Fibroblast of villous mesenchyme (primary cell): ENCODE measurements at places on chromosomes 13 and 19.

DNA sequence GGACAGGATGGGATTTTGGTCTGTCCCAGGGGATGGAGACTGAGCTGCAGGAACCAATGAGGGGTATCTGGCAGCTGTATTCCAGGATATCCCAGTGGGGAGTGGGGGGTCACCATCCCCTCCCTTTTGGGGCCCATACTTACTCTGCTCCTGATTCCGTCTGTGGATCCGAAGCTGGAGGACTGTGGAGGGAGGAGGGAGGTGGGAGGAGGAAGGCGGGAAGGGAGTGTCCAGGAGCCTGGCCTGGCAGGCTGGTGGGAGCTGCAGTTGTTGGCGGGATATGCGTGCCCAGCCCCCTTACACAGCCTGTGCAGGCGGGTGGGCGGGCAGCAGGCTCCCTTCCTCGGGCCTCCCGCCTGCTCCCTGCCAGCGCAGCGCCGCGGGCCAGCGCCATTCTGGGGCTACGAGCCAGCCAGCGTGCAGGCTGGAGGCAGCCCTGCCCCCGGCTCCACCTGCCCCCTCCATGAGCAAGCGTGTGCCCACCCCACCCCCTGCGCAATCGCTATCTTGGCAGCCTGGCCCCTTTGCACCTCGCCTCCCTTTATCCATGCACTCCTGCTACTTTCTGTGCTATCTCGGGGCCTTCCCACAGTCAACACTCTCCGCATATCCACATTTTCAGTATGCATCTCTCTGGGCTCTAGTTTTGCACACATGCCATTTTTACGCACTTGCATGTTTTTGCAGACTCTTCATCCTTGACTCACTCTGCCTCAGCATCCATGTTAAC lies 2.8 kb downstream of the MAMSTR start:
- DNase-seq, result peak; percentile 44

- no peak for DNase-seq
Observed at GRCh38 chr19:5319516-5319915, 21.1 kb downstream of the PTPRS start.

DNA sequence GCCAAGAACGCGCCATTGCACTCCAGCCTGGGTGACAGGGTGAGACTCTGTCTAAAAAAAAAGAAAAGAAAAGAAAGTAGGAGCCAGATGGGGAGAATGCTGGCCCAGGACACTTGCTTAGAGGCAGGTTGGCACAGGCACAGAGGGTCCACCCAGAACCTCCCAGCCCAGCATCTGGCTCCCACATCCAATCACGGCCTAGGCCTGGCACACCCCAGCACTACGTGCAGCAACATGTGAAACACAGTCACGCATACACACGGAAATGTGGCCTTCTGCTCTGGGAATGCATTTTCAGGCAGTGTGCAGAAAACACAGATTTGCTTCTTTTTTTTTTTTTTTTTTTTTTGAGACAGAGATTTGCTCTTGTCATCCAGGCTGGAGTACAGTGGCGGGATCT lies 20.9 kb upstream of the FOSB start:
- no peak for DNase-seq

- DNase-seq, result no peak
Observed at GRCh38 chr19:29514525-29515232, 11.1 kb upstream of the VSTM2B start.

GRCh38 chr13:48686636-48687210 lies 33.0 kb downstream of the CYSLTR2 start:
- DNase-seq, result peak; percentile 8

DNA sequence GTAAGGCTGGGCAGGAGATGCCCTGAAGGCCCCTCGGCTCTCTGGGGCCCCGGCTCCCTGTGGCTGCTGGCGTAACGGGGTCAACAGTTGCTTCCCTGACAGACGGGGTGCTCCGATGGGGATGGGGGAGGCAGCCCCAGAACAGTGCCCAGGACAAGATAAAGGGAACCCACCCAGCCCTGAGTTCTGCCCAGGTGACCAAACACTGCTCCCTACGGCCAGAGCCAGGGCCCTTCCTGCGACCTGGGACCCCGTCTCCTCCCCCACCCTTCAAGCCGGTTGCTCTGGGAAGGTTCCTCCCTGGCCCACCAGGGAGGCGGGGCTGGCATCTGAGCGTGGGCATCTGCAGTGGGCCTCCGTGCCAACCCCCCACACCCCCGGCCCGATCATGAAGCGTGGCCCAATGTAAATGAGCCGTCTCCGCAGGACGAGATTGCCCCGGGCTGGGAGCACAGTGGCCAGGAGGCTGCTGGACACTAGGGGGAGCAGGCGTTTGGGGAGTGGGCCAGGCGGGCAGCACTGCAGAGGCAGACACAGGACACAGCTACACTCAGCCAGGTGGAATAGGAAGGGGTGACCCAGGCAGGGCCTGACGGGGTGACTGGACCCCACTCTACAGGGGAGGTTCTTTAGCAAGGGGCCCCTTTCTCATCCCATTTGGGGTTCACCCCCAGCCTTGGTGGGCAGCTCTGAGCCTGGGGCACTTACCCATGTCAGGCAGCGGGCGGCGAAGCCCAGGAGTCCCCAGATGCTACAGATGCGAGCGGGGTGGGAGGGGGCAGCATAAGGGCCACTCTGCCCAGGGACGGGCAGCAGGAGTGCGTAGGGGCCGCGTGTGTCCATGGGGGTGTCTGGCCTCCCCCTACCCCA lies 1.2 kb upstream of the NKPD1 start:
- DNase-seq, result peak; percentile 47

DNA sequence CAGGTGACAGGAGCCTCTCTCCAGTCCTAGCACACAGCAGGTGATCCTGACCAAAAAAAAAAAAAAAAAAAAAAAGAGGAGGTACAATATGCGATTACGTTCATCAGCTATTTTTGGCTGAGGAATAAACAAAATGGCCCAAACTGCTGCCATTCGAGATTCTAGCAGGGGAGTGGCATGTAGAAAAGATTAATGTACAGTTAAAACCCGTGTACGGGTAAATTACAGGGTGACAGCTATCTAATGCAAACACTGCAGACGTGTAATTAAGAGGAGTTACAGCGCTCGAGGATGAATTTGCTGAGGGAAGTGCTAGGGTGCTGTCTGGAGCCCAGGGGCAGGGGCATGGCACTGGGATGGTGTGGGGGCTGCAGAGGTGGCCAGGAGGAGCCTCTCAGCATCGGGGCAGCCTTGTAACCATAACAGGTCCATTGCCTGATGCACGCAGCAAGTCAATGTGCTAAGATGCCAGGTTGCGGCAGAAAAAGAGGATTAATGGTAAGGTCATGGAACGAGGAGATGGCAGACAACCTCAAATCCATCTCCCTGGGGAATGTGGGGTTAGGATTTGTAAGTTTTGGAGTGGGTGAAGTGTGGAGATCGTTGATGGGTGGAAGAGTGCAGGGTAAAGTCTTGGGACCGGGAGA lies 17.4 kb downstream of the CHST8 start:
- DNase-seq, result no peak

DNA sequence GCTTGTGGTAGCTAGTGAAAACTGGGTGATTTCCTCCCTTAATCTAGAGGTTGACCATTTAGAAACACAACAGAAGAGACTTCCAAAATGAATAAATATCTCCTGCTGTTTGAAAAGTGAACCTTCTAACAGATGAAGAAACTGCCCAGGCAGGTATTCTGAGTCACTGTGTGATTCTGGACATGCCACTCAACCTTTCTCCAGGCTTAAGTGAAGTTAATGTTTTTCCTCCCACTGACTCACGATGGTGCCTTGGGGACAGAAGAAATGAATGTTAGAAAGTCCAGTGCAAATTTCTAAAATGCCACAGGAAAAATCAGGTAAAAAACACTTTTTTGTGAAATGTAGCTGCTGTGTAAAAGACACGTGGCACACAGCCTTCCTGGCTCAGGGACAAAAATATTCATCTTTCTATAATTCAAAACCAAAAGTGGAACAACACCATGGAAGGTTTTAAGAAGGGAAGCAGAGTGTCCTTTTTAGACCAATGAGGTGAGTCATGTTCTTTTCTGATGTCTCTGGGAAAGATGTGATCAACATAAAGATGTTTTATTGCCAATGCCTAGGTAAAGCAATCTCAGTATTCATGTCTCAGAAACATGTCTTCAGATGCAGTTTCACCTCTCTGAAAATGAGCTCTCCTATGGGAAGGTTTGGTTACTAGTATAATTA lies 9.1 kb downstream of the UBE2L5 start:
- no peak for DNase-seq
